ENCODE measurements at places on chromosomes 12 and 14. TPM values are rescaled to one million over a fixed set of nuclear protein-coding genes. Genes with fewer than 3 reads are reported as not detected.

- DNase-seq: no peak
These were observed 29.8 kb downstream of the CALM1 start for GRCh38 chr14:90426663-90427062.

GRCh38 chr12:109997393-109997792, 1.2 kb upstream of the GIT2 start:
- DNase-seq: no peak

GRCh38 chr12:46763230-46763629, 62.6 kb downstream of the SLC38A4 start:
- DNase-seq: no peak

GRCh38 chr12:124109760-124110159, 136.7 kb downstream of the ZNF664 start:
- no peak for DNase-seq

DNA sequence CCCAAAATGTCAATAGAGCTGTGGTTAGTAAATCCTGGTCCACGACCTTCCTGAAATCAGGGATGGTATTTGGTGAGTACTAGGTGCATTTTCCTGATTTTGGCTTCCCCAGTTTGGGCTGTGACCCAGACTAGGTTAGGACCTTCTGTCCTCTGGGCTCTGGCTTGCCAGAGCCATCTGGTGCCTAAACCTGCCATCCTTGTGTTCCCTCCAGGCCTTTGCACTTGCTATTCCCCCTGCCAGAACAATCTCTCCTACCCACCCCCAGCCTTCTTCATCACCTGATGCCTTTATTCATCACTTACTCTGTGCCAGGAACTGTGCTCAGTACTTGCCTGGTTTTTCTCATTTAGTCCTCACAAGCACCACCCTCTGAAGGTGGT, 216.7 kb downstream of the RBM19 start:
- no peak for DNase-seq

- no peak for DNase-seq
These were observed 294.4 kb downstream of the LRFN5 start for GRCh38 chr14:41901089-41901488.

DNA sequence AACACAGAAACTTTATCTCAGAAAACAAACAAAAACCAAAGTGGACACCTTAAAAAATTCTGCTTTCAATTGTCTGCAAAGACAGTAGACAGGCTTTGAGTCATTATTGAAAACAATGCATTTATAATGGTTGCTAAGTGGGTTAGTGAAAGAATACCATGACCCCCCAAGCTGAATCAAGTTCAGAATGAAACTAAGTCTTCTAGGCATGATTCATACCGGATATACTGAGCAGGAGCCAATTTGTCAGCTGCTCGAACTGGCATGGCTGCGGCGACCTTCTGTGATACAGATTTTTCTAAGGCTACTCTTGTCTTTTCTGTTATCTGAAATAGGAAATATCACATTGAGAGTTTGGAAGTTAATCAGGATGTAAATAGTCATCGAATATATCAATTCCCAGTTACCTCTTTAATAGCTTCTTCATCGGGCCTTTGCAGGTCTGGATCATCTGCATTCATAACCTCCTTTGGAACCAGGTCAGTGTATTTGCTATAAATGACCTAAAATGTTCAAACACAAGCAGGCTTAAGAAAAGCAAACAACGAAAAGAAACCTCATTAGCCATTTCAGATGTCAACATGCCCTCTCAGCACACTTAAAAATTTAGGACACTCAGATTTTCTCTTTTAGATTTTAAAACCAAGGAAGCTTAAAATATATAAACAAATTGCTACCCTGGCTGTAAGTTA, 22.3 kb downstream of the SNW1 start:
- DNase-seq: peak; percentile 52

DNA sequence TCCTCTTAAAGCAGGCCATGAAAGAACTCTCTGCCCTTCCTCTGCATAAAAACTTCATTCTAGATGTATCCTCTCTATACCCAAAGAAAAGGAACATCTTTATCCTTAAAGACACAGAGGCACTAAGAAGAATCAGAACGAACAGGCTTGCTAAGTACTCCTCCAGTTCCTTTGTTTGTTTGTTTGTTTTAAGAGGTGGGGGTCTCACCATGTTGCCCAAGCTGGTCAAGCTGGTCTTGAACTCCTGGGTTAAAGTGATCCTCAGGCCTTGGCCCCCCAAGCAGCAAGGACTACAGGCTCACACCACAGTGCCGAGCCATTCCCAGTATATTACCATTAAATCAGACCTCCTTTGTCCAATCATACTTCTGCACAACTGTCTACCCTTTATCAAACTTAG, 14.0 kb downstream of the GDF3 start:
- no peak for DNase-seq

DNA sequence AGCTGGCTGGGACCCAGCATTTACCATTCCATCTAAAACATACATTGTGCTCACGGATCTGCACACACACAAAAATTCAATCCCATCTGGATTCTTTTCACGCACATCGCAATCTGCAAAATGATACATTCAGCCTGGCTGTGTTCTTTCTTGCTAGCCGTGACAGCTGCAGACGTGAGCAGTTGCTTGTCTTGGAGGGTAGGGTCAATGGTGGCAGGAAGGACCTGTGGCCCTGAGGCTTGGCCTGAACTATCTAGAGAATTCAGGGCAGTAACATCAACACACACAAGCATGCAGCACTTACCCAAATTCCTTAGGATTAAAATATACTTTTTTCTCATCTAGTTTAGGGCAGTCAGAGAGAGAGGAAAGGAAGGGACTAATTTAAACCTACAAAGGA, 72.0 kb downstream of the DICER1 start:
- DNase-seq: no peak

- DNase-seq: no peak
These were observed 581.9 kb downstream of the VRK1 start for GRCh38 chr14:97379091-97379531.

GRCh38 chr12:47417121-47417520, 288.7 kb downstream of the RPAP3 start:
- DNase-seq: no peak

DNA sequence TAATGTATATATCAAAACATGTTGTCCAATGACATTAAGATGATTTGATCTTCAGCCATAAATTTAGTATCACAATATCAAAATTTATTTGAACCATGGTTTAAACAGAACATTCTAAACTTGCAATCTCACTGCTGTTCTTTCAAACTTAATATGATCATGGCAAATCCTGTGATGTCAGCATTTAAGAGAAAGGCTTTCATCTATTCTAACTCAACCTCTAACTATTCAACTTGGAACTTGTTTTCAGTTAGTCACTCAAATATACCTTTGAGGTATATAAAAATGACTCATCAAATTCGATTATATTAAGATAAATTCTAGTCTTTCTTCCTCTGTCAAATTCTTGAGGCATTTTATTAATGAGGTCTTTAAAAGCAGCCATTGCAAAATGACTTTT, 747.0 kb upstream of the FLRT2 start:
- DNase-seq: no peak

GRCh38 chr12:66947119-66947518, 268.2 kb upstream of the GRIP1 start:
- no peak for DNase-seq

- no peak for DNase-seq
These were observed 1117.6 kb upstream of the TMEM132C start for GRCh38 chr12:127149226-127149964.

DNA sequence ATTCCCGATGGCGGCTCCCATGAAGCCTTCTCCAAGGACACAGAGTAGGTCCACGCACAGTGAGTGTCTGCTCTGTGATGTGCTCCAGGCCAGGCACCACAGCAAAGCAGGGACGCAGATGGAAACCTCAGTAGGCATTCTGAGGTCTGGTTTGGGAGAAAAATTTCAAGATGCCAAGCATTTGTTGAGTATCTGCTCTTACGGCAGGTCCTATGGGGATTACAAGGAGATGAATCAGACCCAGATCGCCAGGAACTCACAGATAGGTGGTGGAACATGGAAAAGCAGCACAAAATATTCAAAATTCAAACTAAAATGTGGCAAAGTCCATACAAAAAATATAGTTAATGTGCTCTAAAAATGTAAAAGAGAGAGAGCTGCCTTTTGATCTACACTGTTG, 684.9 kb upstream of the TMEM132C start:
- DNase-seq: no peak

DNA sequence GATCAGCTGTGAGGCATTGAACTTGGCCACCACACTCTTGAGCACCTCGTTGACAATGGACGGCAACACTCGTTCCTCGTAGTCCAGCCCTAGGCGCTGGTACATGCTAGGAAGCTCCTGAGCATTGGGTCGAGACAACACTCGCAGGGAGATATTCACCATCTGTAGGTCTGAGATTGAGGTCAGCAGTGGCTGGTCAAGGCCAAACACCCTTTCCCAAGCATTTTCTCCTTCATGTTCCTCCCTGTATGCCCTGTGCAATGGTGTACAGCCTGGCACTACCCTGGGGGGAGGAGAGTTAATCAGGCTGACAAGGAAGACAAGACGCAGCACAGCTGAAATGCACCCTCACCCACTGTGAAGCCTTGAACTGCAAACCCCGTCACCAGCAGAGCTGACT, 2.0 kb downstream of the PHB2 start:
- DNase-seq: no peak

GRCh38 chr12:72792889-72793288, 520.7 kb downstream of the TRHDE start:
- DNase-seq: no peak

DNA sequence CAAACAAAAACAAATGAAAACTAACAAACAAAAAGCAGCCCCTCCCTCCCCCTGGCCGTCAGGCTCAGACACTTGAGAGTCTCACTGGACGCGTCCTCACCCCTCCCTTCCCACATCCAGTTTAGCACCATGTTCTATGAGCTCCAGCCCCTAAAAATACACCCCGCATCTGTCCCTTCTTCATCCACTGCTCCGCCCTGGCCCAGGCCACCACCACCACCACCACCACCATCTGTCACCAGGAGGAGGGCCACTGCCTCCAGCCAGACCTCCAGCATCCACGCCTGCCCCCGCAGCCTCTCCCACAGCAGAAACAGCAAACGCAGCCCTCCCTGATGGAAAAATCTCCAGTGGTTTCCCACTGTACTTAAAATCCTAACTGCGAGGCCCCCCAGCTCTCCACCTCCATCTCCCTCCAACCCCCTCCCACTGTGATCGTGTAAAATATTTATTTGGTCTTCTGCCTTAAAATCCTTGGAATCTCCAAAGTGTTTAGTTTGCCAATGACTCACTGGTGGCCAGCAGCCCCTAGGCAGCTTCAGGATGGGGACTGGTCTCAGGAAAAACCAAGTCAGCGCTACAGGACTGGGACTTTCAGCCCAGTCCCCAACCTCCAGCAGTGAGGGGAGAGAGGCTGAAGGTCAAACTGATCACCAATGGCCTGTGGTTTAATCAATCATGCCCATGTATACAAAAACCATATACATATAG, 95.1 kb downstream of the SCARB1 start:
- no peak for DNase-seq

DNA sequence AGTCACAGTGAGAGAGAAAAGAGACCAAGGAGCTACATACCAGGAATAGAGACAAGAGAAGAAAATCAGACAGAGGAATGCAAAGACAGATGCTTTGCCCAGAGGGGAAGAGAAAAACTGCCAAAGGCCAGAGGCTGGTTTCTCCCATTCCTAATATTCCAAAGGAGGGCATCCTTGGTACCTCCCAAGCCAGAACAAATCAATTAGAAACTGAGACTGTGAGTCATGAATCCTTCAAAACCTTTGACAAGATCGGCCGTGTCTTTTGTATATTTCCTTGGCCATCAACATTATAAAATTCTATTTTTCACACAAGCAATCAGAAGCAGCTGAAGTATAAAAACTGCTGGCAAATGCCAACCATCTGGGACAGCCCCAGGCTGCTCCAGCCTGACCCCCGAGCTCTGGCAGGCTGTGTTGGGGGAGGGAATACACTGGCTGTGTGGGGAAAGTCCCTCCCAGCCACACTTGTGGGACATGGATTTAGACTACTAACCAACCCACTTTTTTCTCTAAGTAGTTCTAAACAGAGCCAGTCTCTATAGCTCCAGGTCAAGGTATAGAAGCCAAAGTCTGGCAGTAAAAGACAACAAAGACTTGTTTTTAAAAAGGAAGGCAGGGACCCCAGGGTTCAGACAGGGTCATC, 13.7 kb downstream of the POMT2 start:
- DNase-seq: no peak

- no peak for DNase-seq
These were observed 63.8 kb downstream of the FAR2 start for GRCh38 chr12:29212682-29213403.

GRCh38 chr14:100072783-100073346, 7.6 kb downstream of the EVL start:
- DNase-seq: no peak

GRCh38 chr12:109589691-109590245, 16.2 kb downstream of the MVK start:
- no peak for DNase-seq

The NDRG2 gene
- total RNA-seq: 1,645 TPM

The ARHGDIB gene
- total RNA-seq: 88.6 TPM

The VCPKMT gene
- 5.1 TPM for total RNA-seq

The PTGDR gene
- total RNA-seq: not detected

The PTPN6 gene
- 7.6 TPM for total RNA-seq

The STXBP6 gene
- 4.9 TPM for total RNA-seq

The ART4 gene
- total RNA-seq: 0.95 TPM

Data from gastrocnemius medialis (tissue), 4 donors.